ENCODE measurements at places on chromosomes 5 and 9. TPM values are rescaled to one million over a fixed set of nuclear protein-coding genes. Genes with fewer than 3 reads are reported as not detected.

Gene GPR151
- not detected for total RNA-seq

DNA sequence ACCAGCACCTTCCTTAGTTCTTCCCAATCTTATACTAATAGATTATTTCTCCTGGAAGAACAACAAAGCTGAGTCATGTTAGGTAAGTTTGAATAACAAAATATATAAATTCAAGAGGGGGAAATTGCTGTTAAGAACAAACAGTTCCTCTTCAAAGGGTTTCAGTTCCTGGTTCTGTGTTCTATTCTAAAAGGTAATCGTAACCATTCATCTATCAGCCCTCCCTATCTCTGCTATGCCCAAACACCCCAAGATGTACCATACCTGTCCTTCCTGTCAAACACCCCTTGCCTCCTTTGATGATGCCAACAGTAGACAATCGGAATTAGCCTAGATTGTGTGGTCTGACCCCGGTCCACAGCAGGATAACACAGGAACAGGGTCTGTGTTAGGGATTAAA is 4.2 kb upstream of the RNF180 start:
- no peak for DNase-seq

- no peak for DNase-seq
Measured at GRCh38 chr9:22913026-22913425, 466.4 kb downstream of the DMRTA1 start.

Gene ZNF483
- 1.4 TPM for total RNA-seq

DNA sequence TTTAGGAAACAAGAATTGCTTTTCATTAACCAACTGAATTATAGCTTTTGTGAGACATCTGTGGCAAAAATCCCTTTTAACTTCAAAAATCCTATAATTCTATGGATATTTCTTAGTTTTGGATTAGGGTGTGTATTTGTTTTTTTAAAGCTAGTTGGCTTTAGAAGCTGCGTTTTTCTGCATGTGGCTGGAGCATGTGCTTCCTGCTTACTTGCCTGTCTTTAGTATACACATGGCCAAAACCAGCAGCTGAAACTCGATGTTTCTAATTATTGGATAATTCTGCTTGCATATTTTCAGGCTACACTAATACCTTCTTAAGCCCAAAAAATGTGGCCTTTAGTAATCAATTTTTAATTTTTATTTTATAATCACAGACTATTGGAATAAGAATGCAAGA is 8.9 kb downstream of the RECK start:
- DNase-seq = no peak

DNA sequence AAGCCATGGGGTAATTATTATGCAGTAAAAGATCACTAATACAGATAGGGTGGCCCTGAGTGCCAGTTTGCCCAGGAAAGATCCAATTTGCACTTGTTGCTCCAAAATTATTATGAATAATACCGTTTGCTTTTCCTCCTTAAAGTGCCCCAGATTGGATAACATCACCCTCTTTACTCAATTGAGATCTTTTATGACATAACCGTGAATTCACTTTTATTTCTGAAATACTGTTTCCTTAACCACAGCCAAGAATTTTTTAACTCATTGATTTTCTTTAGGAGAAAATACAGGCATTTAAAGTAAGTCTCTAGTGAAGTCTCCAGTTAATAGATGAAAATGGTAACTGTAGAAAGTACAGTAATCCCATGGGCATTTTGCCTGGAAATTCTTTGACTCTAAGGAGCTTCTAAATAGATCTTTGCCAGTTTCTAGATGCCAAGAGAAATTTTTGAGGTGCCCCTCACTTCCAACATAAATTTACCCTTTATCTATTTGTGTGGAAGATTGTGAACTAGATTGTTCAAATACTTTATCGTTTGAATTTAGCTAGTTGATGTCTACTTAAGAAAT is 99.2 kb downstream of the UHRF2 start:
- no peak for DNase-seq

DNA sequence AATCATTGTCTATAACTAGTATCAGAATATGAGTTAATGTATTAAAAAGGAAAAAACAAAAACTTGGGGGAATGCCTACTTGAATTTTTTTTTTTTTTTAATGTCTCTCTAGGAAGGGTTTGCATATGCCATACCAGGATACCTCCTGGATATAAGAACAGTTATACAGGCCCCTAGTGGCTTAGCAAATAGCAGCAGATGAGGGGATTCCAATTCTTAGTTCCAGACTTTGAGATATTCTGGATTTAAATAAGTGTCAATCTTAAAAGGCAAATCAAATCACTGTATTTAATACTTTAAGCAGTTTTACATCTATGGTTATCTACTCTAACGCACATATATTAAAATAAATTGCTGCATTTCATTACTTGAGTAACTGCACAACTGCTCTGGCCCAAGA is 1055.5 kb upstream of the DMAC1 start:
- DNase-seq = no peak

DNA sequence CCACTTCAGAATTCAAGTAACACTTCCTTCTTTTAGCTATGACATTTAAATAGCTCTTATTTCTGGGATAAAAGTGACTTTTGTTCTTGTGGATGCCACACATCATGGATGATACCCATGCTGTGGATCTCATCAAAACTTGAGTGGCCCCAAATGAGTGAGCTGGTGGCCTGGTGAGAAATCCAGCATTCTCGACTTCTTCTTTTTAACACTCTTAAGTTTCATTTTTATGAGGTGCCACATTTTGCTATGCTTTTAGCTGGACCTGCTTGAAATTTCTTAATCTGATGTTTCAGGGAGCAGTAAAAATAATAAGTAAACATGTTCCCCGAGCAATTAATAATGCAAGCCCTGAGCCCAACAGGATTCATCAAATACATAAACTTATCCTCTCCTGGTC is 384.8 kb upstream of the MEF2C start:
- DNase-seq = no peak

Gene SLC4A9
- not detected for total RNA-seq

GRCh38 chr9:111040494-111040893 is 2.2 kb upstream of the LPAR1 start:
- no peak for DNase-seq

GRCh38 chr9:130805510-130806326 is 29.3 kb upstream of the ABL1 start:
- DNase-seq = no peak

Gene PRKACG
- total RNA-seq = not detected

DNA sequence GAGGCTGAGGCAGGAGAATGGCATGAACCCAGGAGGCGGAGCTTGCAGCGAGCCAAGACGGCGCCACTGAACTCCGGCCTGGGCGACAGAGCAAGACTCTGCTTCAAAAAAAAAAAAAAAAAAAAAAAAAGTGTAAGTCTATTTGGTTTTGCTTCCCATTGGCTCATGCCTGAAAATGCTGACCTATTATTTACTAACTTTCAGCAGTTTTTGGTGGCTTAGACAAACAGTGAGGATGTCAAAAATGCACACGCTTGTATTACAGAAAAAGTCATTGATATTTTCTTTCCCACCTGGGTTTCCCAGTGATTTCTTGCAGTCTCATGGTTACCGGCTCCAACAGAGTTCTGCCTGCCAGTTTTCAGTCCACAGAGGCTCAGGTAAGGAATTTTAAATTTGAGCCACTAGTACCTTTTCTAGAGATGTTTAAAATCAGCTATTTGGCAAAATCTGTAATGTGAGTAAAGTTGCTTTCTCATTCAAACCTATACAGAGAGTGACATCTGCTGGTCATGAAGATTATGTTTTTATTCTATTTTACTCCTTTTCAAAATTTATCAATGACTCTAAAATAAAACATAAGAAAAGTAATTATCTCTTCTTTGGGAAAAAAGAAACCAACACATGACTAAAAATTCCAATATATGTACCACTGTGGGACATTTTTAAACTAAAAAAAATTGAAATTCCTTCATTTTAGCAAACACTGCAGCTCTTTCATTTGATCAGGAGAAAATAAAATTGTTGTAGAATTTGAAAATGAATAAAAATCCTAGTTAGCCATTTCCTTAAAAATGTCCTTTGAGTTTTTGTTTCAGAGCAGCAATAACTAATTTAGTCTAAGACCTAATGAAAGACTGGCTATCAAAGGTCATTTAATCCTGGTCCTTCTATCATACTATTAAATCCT is 8.8 kb downstream of the FAM200C start:
- no peak for DNase-seq
